ENCODE measurements at places on chromosomes 16 and 17.

DNA sequence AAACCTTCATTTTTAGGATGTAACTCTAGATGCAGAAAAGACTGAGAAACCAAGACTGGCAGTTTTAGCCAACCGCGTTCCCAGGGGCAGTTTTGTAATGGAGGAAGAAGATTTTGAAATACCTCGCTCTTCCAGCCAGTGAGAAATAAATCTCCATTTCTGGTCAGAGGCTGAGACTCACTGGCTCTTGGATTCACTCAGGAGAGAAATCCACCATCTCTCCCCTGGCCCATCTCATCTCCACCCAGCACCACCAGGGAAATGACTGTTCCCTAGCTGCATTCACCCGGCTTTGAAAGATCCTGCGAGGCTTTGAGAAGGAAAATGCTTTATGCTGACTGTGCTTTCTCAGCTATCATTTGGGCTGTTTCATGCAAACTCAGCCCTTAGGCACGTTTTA lies 185.2 kb downstream of the SOX9 start:
- DNase-seq: no peak

GRCh38 chr16:84379709-84380362 lies 11.5 kb downstream of the ATP2C2 start:
- no peak for DNase-seq

DNA sequence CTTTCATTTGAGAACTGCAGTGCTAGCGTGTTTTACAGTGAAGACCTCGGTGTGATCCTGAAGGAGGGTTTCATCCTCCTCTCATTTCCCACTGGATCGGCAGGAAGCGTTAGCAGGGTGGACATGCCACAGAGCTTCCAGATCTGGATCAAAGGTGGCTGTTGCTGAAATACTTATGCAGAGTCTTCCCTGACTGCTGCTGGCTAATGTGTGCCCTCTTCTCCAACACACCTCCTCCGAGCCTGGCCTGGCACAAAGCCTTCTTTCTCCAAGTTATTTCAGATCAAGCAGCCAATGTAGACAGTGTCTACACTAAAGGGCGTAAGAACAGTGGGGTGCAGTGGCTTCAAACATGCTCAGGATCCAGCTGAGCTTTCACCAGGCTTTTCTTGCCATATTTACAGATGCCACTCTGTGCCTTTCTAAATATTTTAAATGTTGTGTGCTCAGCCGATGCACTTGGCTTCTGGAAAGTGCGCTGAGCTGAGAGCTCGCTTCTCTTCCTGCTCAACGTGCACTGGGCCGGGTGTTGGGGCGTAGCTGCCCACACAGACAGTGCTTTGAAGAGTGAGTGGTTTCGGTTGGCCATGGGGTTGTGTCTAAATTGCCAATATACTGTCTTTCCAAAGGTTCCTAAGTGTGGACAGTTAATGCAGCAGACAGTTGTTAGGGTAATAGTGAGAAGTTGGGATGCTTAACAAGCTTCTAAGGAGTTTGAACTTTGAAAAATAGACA lies 2.1 kb downstream of the ZNF750 start:
- no peak for DNase-seq

- no peak for DNase-seq
Measured at GRCh38 chr16:29651774-29652349, 11.2 kb upstream of the SPN start.

DNA sequence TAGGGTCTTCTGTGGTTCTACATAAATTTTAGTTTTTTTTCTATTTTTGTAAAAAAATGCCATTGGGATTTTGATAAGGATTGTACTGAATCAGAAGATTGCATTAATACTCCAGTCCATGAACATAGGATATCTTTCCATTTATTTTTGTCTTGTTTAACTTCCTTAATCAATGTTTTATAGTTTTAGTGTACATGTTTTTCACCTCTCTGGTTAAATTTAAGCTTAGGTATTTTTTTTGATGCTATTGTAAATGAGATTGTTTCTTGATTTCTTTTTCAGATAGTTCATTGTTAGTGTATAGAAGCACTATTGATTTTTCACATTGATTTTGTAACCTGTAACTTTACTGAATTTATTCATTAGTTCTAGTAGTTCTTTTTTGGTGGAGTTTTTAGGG lies 35.4 kb downstream of the ITGAM start:
- DNase-seq: no peak

DNA sequence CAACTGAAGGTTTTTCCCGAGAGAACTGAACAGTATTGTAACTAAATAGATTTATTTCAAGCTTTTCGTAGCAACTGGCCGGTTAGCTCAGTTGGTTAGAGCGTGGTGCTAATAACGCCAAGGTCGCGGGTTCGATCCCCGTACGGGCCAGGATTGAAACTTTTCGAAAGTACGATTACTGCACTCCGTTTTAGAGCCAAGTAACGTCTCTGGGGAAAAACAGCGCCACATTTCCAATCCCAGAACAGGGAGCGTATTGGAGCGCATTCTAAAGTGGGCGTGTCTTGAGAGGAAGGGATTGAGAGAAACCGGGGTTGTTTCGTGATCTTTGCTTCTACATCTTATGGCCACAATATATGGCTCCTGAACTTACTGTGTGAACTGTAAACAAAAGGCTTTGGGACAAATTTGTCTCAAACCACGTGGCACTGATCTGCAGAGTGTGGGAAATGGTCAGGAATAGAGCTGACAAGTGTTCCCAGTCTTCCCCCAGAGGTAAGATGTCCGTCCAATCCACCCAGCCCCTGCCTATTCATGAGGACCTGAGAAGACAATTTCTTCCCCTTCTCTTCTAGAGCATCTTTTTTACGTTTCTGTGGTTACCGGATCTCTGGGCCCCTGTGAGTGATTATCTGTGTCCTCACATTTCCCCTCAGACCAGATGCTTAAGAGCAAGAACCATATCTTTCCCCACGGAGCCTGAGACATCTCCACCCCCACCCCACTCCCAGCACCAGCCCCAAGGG lies 2.3 kb downstream of the BORCS6 start:
- no peak for DNase-seq

GRCh38 chr17:17636272-17636885 lies 44.9 kb upstream of the PEMT start:
- no peak for DNase-seq

DNA sequence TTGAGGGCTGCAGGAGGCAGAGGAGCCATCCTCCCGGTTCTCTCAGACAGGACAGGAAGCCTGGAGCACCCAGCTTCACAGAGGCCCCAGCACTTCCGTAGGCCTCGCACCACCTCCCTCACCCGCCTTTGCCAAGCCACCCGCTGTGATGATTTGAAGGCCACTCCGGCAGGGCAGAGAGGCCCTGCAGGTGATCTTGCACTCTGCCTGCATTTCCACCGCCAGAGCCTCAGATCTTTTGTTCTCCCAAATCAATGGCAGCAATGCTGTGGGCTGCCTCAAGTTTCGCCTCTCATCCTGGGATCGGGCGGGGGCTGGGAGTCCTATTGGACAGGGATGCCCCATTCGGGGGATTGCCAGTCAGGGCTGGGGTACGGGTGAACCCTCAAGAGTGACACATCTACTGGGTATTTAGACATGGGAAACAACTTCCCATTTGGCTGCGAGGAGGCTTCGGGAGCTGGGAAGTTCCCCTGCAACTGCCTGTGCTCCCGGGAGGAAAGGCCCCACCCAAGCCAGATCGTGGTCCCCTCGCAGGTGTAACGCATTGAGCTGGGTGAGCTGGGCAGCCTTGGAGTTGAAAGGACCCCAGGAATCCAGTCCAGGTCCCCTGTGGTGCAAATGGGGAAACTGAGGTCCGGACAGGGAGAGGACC lies 34.8 kb upstream of the PEMT start:
- DNase-seq: no peak

GRCh38 chr17:31266042-31266441 lies 31.0 kb downstream of the OMG start:
- no peak for DNase-seq

DNA sequence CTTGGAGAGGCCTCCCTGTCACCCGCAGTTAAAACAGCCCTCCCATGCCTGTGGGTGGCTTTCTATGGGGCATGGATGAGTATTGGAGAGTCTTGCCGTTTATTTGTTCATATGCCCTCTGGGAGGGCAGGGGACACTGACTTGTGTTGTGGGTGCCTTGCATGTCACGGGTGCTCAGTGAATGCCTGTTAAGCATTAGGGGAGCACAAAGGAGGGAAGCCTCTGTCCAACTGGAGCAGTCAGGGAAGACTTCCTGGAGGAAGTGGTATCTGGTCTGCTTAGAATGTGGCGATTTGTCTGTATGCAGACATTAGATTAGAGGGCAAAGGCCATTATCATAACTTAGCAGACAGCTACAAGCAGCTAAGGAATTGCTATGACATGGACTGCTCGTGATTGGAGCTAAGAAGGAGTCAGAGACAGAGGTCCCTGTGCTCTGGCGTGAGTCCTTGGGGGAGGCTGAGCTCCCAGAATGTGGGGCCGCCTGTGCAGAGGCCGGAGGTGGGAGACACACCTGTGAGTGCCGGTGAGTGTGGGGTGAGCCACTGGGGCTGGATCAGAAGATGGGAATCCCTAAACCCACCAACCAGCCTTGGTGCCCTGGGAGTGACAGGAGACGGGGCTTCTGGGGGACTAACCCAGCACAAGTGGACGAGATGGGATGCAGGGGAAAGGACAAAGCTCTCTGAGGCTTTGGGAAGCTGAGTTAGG lies 286.1 kb downstream of the SEC14L1 start:
- DNase-seq: no peak

DNA sequence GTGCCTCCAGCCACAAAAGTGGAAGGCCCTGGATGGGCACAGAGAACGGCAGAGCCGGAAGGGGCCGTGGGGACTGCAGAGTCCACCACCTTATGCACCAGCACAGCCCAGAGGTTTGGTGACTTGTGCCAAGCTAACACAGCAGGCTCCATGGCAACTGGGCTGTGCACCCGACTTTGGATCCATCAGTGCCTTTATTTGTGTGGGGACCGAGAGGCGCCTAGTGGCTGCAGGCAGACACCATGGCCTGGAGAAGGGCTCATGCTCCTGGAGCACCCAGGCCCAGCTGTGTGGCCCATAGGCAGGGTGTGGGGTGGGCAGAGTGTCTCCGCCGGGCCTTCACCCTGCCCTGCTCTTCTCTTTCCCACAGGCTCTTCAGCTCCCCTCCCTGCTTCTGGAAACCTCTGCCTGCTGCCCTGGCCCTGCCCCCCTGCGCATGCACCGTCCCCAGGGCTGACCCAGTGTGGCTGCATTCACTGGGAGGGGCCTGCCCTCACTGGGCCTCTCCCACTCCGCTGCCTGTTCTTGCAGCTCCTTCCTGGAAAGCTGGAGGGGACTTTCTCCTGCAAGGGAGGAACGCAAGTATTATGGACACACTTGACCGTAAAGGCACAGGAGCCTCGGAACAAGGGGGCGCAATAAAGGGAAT lies 10.1 kb downstream of the C16orf90 start:
- DNase-seq: no peak

GRCh38 chr16:85269165-85269564 lies 156.9 kb upstream of the CIBAR2 start:
- DNase-seq: no peak

- DNase-seq: no peak
Measured at GRCh38 chr16:57084996-57085395, 7.4 kb upstream of the CPNE2 start.

- DNase-seq: no peak
Measured at GRCh38 chr16:11624636-11625607, 38.2 kb upstream of the LITAF start.

- no peak for DNase-seq
Measured at GRCh38 chr16:24890746-24891145, 45.0 kb downstream of the SLC5A11 start.

GRCh38 chr17:28577466-28577824 lies 750 bp upstream of the ALDOC start:
- no peak for DNase-seq

DNA sequence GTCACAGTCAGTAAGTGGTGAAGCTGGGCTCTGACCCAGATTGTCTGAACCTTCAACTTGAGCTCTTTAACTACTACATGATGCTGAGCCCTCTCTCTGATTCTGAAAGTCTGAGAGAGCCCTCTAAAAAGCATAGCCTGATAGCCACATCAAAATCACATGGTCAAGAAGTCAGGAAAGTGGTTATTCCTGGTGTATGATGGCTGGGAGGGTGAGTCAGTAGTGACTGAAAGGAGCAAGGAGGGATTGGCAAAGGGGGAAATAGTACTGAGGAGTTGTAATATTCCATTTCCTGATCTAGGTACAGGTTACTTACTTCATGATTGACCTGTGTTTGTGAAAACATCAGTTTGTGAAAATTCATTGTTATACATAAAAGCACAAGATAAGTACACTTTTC lies 89.1 kb downstream of the SSH2 start:
- DNase-seq: no peak

Data from esophagus squamous epithelium (tissue), 5 donors.